LHCN-M2 (cell line): ENCODE measurements at places on chromosomes 7 and 10. TPM values are rescaled to one million over a fixed set of nuclear protein-coding genes. Genes with fewer than 3 reads are reported as not detected.

The AKR1D1 gene
- total RNA-seq: not detected in 2 replicates

The MLXIPL gene
- total RNA-seq: 0.13 and 0.63 TPM in 2 replicates

The SVIL gene
- total RNA-seq: 2.4 and 3.7 TPM in 2 replicates

The CYP26C1 gene
- not detected in 2 replicates for total RNA-seq

The TRIM73 gene
- 0.29 and 0.83 TPM in 2 replicates for total RNA-seq

The OPALIN gene
- not detected in 2 replicates for total RNA-seq

The SPDYE16 gene
- not detected in 2 replicates for total RNA-seq

The ZNF804B gene
- not detected in 2 replicates for total RNA-seq

The GPNMB gene
- total RNA-seq: 135 and 206 TPM in 2 replicates

The CPA4 gene
- total RNA-seq: 90.5 and 118 TPM in 2 replicates

The UPK3B gene
- total RNA-seq: 0.46 TPM in 1 of 2 replicates, not detected in the other

The MRLN gene
- not detected in 2 replicates for total RNA-seq

The SYPL1 gene
- total RNA-seq: 79.5 and 88.1 TPM in 2 replicates

The CTAGE15 gene
- total RNA-seq: 0.46 and 0.71 TPM in 2 replicates

The PTPRZ1 gene
- not detected in 2 replicates for total RNA-seq

The GBX1 gene
- total RNA-seq: not detected in 2 replicates

The TACC2 gene
- total RNA-seq: 7.4 and 11.3 TPM in 2 replicates

The LRRTM3 gene
- total RNA-seq: 0.06 TPM in 1 of 2 replicates, not detected in the other

GRCh38 chr7:45593121-45593541 lies 19.0 kb downstream of the ADCY1 start:
- DNase-seq: no peak

GRCh38 chr7:35871856-35872255 lies 71.0 kb downstream of the SEPTIN7 start:
- no peak for DNase-seq

GRCh38 chr10:111063471-111063870 lies 13.4 kb upstream of the ADRA2A start:
- DNase-seq: no peak

- peak; percentile 32 for DNase-seq
These were observed 15.5 kb upstream of the CRTAC1 start for GRCh38 chr10:98045785-98046389.

GRCh38 chr10:133368153-133368552 lies 5.0 kb downstream of the ECHS1 start:
- no peak for DNase-seq

GRCh38 chr10:91519899-91520514 lies 109.9 kb downstream of the HECTD2 start:
- no peak for DNase-seq

- DNase-seq: no peak
These were observed 87.4 kb downstream of the ELAPOR2 start for GRCh38 chr7:86972072-86972471.

GRCh38 chr10:106643473-106643872 lies 521.0 kb downstream of the SORCS1 start:
- DNase-seq: no peak

- DNase-seq: no peak
These were observed 1.6 kb upstream of the MRPS33 start for GRCh38 chr7:141016349-141016748.

DNA sequence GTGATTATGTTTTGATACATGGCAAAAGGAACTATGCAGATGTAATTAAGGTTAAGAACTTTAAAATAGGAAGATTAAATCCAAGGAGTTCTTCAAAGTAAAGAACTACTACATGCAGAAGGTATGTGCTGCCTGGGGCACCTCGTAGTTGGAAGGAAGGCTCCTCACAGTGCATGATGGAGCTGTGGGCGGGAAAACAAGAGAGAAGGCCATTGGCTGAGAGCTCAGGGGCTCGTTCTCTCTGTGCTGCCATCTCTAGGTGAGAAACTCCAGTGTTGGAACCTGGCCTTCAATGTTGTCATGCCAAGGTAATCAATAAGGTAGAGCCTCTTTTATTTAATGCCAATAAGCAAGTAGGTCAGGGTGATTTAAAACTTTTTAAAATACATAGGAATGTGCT lies 391.4 kb upstream of the ETV1 start:
- DNase-seq: peak; percentile 45

DNA sequence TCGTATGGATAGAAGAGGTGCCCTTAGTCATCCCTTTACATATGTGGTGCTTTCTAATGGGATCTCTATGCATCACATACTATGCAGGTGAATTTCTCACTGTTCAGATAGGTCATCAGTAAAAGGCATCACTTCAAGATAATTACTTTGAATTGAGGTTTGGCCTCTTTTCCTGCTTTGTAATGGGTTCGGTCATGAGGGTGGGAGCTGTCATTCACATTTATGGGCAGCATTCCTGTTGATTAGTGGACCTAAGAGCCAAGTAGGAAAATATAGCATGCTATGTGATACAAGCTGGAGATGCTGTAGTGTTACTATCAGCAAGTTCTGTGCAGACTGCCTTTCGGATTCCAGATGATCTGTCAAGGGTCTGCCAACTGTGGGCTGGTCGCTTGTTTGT lies 156.3 kb downstream of the LCOR start:
- no peak for DNase-seq

- DNase-seq: no peak
These were observed 608.5 kb upstream of the GALNT17 start for GRCh38 chr7:70523249-70523988.

GRCh38 chr7:19248681-19249080 lies 103.5 kb upstream of the FERD3L start:
- DNase-seq: peak; percentile 38

- DNase-seq: no peak
These were observed 154.9 kb upstream of the PPP1R3A start for GRCh38 chr7:114073701-114074100.

DNA sequence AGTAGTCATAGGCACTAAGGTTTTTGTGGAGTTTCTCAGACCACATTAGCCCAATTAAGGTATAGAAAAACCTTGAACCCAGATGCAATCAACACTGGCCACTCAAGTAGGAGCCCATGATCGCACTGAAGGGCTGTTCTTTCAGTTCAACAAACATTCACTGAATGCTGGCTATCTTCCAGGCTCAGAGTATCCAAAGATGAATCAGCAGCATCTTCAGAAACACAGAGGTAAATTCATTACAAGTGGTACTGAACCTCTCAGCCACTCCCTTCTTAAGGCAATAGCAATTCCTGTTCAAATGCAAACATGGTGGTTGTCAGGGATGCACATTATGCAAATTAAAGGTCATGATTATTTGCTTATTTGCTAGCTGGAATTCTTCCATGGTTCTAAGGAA lies 17.1 kb downstream of the KCNK18 start:
- peak; percentile 3 for DNase-seq

GRCh38 chr10:92590623-92591549 lies 2.0 kb upstream of the KIF11 start:
- DNase-seq: peak; percentile 77

- DNase-seq: no peak
These were observed 228.7 kb downstream of the SKIDA1 start for GRCh38 chr10:21296575-21297355.

- no peak for DNase-seq
These were observed at the start of gene WDFY4 for GRCh38 chr10:48684792-48685623. TSS of gene WDFY4 (plus strand) at chr10:48684873. CDS start at chr10:48709733, 24,860 bp downstream.

DNA sequence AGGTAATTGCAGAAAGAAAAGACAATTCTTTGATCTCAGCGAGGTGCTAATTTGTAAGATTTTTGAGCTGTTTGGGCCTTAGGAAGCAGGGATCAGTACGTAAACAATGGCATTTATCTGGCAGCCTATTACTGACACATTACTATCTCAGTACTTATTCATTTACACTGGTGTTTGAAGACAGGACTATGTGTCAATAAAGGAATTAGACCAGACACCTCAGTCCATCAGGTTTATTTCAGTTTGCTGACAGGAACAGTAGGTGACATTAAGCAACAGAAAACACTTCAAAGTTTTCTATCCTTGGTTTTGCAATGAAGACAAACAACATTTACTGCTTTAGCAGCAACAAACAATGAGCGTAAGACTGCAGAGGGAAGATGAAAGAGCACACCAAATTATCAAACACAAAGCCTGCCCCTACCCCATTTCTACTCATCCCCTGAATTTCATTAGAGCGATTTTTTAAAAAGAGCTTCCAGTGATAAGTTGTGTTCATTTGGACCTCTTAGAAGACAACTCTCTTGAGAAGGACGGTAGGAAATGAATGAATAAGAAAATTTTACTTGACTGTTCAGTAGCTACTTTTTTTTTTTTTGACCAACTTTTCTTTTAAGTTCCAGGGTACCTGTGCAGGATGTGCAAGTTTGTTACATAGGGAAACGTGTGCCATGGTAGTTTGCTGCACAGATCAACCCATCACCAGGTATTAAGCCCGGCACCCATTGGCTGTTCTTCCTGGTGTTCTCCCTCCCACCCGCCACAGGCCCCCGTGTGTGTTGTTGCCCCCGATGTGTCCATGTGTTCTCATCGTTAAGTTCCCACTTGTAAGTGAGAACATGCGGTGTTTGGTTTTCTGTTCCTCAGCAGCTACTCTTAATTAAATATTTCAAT lies 138.8 kb downstream of the DKK1 start:
- no peak for DNase-seq

DNA sequence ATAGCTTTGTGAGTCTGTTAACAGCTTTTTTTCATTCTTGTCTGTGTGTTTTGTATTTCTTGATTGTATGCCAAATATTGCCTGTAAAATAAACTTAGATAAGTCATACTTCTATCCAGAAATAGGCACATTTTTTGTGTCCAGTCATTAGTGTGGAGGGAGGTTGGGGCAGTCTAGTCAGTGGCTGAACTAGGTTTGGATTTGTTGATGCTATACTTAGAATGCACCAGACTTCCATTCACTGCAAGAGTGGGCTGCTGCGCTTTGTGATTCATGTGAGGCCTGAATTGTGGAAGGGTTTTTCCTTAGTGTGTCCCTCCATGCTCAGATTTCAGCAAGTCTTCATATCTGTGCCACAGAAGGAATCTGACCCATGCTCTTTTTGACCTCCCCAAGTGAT lies 50.0 kb downstream of the TRUB1 start:
- peak; percentile 69 for DNase-seq

- DNase-seq: peak; percentile 46
These were observed 26.7 kb downstream of the MICALL2 start for GRCh38 chr7:1432411-1433082.

DNA sequence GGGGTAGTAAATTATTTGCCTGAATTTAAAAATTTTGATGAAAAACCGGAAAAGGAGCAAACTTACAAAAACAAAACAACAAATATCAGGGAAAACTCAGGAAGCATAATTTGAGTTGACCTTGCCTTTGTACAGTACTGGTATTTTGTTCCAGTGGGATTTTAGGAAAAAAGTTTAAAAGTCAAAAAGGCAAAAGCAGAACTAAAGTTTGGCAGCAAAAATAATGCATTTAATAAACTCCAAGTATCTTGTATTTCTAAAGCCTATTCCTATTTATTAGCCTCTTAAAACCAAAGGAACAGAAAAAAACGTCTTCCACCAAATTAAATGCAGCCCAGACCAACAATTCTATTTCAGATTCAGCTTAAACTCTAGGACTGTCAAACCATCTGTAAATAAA lies 90.7 kb upstream of the ASAH2 start:
- DNase-seq: no peak

DNA sequence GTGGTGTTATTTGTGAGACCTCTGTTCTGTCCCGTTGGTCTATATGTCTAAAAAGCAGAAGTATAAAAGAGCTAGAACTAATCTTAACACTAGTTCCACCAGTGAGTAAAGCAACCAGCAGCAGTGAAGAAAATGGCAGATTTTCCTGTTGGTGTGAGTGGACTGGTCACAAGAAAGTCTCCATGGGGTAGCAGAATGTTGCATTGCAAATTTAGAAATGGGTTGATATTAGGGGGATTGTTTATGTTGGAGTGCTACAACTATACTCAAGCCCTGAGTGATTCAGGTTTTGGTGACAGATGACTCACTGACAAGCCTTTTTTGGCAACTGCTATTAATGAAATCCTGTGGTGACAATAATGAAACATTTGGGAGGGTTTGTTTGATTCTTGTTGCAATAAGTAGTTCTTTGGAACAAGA lies 5.6 kb downstream of the AVL9 start:
- DNase-seq: peak; percentile 87

GRCh38 chr7:17912050-17912449 lies 28.2 kb downstream of the SNX13 start:
- no peak for DNase-seq

- no peak for DNase-seq
These were observed 100.6 kb downstream of the EEPD1 start for GRCh38 chr7:36253699-36254098.

DNA sequence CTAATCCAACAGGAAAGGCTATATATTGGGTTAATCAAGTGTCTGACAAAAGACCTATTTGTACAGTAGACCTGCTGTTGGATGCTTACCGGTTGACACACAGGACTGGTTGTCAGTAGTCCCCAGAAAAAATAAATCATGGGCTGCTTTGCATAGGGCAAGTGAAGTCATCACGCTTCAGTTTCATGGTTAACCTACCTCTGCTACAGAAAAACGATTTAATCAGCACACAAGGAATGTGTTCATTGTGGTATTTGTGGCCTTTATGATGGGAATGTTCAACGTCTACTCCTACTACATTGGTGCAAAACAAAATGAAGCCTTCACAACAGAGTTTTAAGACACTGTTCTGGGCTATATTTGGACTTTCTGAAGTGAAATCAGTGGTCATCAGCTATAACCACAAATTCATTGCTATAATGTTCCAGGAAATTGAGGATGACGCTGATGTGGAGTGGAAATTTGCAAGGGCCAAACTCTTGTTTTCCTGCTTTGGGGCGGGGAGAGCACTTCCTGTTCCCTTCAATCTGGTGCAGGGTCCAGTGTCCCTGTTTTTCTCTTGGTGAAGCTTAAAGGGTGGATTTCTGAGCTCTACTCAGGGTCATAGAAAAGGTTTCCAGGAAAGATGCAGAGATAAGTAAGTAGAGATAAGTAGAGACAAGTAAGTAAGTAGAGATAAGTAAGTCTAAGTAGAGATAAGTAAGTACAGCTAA lies 39.3 kb upstream of the GGCT start:
- no peak for DNase-seq

GRCh38 chr10:128324058-128324827 lies 198.0 kb upstream of the MKI67 start:
- DNase-seq: no peak

GRCh38 chr10:72831696-72832409 lies 61.7 kb upstream of the OIT3 start:
- DNase-seq: no peak

GRCh38 chr7:2621948-2622640 lies 9.7 kb upstream of the TTYH3 start:
- DNase-seq: no peak

DNA sequence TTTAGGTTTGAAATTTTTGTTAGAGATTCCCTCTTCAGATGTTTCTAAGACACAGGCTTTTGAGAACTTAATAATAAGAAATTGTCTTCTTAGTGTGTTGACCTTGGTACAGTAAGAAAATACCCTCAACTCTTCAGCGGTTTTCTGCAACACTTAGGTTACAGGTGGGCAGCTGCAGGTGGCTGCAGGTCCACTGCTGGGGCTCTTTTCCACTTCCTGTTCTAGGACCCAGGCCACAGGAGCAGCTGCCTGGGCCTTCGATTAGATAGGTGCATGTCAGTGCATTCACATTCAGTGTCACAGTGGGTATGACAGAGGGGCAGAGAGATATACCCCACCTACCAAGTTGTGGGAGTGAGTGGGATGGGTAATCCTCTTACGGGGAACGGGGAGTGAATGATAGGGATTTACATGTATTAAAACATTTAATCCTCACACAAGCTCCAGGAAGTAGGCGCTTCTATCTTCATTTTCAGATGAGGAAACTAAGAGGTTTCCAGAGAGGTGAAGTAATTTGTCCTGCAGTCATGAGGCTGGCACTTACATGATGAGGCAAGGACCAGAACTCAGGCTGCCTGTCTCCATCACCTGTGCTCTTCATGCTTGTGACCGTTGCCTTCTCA lies 20.2 kb upstream of the SUV39H2 start:
- DNase-seq: no peak

- DNase-seq: peak; percentile 19
These were observed 111.7 kb upstream of the COBL start for GRCh38 chr7:51428217-51428887.

- DNase-seq: no peak
These were observed 795 bp downstream of the PRF1 start for GRCh38 chr10:70601746-70602145.
